ENCODE measurements at places on chromosomes 11 and 22. TPM values are rescaled to one million over a fixed set of nuclear protein-coding genes. Genes with fewer than 3 reads are reported as not detected.

Gene PRRG4
- 0.32 TPM for total RNA-seq

Gene TMEM86A
- 0.16 TPM for total RNA-seq

Gene OR8G5
- total RNA-seq = not detected

Gene LMO1
- total RNA-seq = not detected

Gene OR52E4
- not detected for total RNA-seq

Gene CAPN5
- total RNA-seq = 0.89 TPM

Gene MRTFA
- 38.5 TPM for total RNA-seq

Gene MRGPRE
- total RNA-seq = not detected

Gene C11orf21
- 7.8 TPM for total RNA-seq

Gene LTBP3
- total RNA-seq = 90.4 TPM

Gene MS4A6E
- total RNA-seq = not detected

Gene GAL3ST3
- total RNA-seq = 1.1 TPM

Gene RCE1
- 22.2 TPM for total RNA-seq

DNA sequence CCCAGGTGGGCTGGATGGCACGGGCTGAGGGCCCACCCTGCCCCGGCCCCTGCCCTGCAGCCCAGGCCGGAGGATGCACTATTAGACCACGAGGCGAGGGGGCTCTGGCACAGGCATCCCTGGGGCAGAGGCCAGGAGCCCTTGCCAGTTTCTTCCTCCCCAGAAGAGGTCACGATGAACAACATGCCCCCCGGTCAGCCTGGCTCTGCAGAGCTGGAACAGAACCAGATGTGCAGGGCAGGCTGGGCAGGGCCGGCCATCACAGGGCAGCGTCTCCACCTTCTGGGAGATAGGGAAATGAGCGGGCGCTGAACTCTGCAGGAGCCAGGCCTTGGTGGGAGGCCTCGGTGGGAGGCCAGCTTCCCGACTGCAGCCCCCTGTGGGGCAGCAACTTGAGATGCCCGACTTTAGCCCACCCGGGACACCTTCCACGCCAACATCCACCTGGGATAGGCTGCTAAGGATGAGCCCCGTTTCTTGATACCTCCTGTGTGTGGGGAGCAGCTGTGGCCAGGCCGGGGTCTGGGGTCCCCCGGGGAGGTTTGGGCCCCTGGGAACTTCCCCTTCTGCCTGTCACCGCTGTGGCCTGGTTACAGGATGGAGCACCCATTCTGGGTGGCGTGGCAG, 21.8 kb upstream of the GNB1L start:
- DNase-seq = no peak

- no peak for DNase-seq
Observed at GRCh38 chr11:1307163-1307870, 2.1 kb downstream of the TOLLIP start.

- DNase-seq = no peak
Observed at GRCh38 chr22:24497841-24498258, 2.7 kb downstream of the UPB1 start.

DNA sequence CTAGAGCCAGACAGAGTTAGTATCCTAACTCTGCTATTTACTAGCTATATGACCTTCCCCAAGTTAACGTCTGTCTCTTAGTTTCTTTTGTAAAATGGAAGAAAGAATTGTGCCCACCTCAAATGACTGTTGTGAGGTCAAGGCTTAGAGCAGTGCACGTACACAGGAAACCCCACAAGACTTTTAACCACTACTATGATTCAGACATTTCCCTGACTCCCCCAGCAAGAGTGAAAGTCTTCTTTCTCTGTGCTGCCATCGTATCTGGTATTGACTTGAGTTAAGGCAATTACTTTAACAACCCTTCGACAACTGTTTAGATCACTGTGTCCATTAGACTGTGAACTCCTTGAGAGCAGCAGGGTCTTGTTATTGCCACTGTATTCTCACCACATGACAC, 2.6 kb upstream of the OR52W1 start:
- no peak for DNase-seq

GRCh38 chr22:23023294-23023693, 47.0 kb upstream of the GNAZ start:
- DNase-seq = no peak

DNA sequence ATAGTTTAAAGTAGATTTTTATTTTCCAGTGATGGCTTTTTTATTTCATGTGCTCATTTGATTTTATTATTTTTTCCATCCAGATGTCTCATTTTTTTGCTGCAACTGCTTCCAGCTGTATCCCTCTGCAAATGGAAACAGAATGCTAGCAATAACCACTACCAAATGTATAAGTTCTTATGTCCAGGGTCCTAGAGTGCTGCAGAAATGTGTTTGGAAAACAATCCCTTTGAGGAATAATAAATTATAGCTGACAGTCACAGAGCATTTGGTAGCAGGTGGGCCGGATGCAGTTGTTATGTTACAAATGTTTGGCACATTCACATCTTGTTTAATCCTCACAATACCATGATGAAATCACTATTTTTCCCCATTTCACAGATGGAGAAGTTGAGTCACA, 300.7 kb upstream of the PDGFD start:
- DNase-seq = no peak

DNA sequence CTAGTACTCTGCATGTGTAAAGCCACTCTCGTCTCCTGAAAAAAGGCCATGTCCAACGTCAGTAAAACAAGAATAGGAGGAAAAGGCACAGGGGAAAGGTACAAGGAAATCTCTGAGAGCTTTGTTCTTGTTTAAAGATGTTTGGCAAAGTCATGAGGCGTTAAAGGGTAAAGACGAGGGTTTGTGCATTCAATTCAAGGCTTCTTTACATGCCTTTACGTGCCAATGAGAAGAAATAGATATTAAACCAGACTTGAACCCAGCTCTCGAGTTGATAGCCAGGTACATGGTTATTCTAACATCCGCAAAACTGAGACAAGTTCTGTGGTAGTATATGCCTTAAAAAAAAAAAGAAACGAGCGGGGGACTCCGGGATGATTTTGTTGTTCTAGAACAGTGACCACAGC, 704 bp upstream of the CFL1 start:
- DNase-seq = no peak

- no peak for DNase-seq
Observed at GRCh38 chr22:19526076-19526701, 2.0 kb upstream of the CLDN5 start.

- no peak for DNase-seq
Observed at GRCh38 chr11:105023003-105023402, at the start of gene CASP5. TSS of gene CASP5 (minus strand) at chr11:105023168. CDS start at chr11:105023136, 32 bp downstream.

DNA sequence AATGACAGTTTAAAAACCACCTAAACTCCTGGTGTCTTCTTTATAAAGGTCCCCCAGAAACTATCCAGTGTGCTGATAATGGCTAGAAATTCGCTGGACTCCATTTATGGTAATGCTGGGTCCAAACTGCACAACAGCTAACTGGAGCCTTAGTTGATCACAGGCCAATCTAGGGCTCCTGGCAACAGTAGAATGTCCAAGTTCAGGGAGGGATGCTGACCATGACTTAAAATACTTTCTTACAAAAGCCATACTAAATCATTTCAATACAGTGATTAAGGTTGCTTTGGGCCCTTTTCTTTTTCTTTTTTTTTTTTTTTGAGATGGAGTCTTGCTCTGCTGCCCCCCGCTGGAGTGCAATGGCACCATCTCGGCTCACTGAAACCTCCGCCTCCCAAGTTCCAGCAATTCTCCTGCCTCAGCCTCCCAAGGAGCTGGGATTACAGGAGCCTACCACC, 14.5 kb upstream of the GAB2 start:
- no peak for DNase-seq

GRCh38 chr22:23146478-23147205, 1.4 kb downstream of the RAB36 start:
- DNase-seq = no peak

DNA sequence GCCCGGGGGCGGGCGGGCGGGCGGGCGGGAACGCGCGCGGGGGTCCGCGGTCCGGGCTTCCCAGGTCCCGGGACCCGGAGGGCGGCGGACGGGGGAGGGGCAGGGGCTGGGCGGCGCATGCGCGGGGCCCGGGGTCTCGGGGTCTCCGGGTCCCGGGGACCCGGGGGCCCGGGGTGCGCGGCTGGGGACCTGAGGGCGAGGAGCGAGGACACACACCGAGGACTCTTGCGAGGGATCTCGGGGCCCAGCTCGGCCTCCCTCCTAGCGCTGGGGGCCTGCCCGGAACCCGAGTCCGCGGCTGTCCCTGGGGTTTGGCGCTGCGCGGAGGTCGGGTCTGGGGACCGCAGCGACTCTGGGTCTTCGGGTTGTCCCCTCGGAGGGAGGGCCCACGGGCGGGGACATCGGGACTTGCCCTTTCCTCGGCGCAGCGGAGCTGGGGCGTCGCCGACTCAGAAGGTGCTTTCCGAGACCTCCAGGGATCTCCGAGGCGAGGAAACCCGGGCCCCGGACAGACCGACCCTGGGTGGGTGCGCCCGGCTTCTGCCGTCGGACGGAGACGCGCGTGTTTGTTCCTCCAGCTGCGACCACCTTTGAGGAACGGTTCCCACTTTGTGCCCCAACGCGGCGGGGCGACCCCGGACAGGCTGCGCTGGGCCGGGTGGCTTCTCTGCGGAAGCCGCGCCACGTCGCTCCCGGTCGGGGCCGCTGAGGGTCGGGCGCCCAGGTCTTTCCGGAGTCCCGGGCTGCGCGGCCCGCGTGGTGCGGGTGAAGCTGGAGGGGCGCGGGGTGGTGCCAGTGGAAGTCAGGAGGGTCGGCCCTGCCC, 540 bp downstream of the PPARA start:
- DNase-seq = peak; percentile 59

GRCh38 chr22:36323182-36323854, 64.4 kb downstream of the MYH9 start:
- DNase-seq = no peak

- no peak for DNase-seq
Observed at GRCh38 chr11:102767800-102768199, 12.6 kb downstream of the MMP10 start.

DNA sequence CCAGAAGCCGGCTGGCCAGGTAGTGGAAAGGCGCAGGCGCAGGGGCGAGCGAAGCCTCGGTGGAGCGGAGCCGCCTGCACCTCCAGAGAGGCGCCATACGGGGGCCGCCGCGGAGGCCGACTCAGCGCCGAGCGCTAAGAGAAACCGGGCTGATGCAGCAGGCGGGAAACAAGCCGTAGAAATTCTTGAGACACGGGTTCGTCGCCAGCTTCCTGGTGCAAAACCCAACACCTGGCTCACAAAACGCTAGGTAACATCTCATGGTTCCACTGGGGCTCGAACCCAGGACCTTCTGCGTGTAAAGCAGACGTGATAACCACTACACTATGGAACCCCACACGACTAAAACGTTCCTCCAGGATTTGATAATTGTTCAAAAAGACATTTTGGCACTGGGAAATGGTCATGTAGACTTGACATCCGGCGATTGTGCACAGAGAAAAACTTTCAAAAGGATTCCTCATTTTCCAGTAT, 39.1 kb downstream of the OR4D9 start:
- peak; percentile 88 for DNase-seq

GRCh38 chr11:68441466-68442230, 18.9 kb upstream of the PPP6R3 start:
- DNase-seq = no peak

- DNase-seq = no peak
Observed at GRCh38 chr11:11996321-11997048, 11.9 kb downstream of the DKK3 start.

DNA sequence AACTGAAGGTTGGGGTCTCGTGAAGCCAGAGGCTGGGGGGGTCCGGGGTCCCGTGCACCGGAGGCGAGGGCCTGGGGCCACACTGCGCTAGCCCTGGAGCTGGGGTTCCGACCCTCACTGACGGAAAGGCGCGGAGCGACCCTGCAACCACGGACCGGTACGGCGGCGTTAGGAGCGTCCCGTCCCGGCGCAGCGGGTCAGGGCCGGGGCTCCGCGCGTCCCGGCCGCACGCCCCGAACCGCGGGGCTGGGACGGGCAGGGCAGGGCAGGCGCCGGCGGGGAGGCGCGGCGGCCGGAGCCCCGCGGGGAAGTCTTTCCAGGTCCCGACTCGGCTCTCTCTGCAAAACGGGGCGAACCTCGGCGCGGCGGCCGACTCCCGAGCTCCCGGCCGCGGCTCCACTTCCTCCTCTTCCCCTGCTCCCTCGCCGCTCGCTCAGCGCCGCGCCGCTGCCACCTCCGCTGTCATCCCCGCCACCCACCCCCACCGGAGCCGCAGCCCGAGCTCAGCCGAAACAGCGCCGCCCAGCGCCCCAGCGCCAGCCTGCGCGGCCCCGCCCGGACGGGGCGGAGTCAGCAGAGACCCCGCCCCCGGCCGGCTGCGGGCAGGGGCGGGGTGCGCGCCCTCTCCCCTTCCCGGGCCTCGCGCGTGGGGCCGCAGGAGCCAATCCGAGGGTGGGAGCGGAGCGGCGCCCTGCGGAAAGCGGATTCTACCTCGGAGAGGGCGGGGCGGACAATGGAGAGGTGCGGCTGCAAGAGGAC, at the start of gene GDPD5:
Gene GDPD5, minus strand, starts transcription at position 509 of the 759 bp plus-strand sequence. CDS start 48,206 bp downstream, outside the sequence.
- peak; percentile 94 for DNase-seq

- no peak for DNase-seq
Observed at GRCh38 chr11:78168539-78169477, 19.6 kb downstream of the KCTD21 start.

- no peak for DNase-seq
Observed at GRCh38 chr11:70882716-70883085, 369.7 kb downstream of the SHANK2 start.

DNA sequence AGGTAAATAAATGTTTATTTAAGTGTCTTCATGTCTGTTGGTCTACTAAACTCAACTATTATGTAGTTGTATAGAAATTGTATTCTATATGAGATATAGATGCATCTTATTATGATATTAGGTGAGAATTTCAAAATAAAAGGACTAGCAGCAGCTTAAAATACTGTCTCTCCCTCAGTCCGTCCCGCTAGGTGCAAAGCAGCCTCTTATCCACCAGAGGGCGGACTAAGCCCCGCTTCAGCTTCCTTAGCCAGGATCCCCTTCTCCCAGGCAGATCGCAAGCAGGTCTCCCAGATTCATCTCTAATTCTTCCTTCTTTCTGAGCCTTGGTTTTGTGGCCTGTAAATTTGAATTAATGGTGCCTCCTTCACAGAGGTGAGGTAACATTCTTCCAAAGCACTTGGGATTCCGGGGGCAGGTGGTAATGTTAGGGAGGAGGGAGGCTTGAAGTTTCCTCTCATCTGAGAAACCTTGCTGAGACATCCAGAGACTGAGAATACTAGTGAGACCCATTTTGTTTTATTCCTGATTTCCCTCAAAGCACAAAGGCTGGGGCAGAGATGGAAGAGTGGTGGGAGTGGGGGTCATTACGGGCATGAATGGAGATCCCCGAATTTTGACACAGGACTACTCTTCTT, 13.5 kb upstream of the INSC start:
- peak; percentile 57 for DNase-seq

- peak; percentile 25 for DNase-seq
Observed at GRCh38 chr22:22666307-22667091, 22.1 kb downstream of the GGTLC2 start.

- no peak for DNase-seq
Observed at GRCh38 chr11:6611092-6611962, 689 bp downstream of the TAF10 start.

DNA sequence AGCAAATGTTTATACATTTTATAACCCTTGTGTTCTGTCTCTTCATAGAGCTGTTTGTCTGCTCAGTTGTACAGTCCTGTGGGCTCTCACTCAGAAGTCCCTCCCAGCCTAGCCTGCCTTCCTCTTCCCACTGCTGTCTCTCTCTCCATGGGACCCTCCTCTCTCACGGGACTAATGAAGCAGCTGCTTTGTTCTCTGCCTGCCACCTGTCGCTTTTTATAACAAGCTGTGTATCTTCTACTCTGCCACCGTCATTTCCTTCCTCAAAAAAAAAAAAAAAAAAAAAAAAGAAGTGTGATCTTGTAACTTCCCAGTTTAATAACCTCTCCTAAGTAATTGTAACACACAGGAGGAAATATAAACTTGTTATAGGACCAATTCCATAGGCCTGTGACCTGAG, 92.2 kb upstream of the ALKBH3 start:
- no peak for DNase-seq

- no peak for DNase-seq
Observed at GRCh38 chr11:92457250-92457649, 232.6 kb downstream of the FAT3 start.

All from activated naive CD4-positive, alpha-beta T cell treated with anti-CD3 and anti-CD28 coated beads, Interleukin-2, amount 50 U/mL, for 72 hours (primary cell).